ENCODE measurements at places on chromosomes 5 and 9. TPM values are rescaled to one million over a fixed set of nuclear protein-coding genes. Genes with fewer than 3 reads are reported as not detected.

Gene POU5F2
- 1.1 TPM for total RNA-seq

- no peak overlapping the region for H3K4me3 ChIP-seq
- peaks cover 62% of the 10 kb centered on the region for H3K36me3 ChIP-seq
- DNase-seq = no peak
- H3K27ac ChIP-seq = peak overlapping the region; percentile 94
- H3K27me3 ChIP-seq = no peaks in the 10 kb centered on the region
- peaks cover 44% of the 10 kb centered on the region for H3K4me1 ChIP-seq
Measured at GRCh38 chr5:179613460-179614071, 9.9 kb downstream of the HNRNPH1 start.

Gene PRDM9
- total RNA-seq = not detected

DNA sequence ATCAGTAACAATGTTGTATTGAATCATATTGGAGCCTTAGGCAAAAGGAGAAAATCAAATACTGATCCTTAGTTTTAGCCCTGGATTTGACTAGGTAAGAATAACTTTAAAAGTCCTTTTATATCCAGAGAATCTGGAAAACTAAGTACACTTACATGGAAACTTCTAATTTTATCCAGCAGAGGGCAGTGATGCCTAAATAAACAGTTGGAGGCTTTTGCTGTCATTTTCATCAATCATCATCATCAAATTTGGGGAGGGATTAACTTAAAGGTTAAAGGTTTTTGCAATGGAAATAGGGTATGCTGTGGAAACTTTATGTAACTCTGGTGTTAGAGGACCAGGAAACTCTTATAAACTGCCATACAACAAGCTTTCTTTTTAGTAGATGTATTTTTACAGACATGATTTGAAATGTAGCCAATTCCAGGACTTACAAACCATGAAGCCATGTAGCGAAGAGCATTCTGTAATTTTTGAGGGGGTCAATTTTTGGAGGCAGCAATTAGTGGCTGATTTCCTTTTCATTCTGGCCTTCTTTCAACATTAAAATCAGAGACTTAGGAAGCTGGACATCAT is 112.7 kb downstream of the OSTF1 start:
- H3K27ac ChIP-seq = no peak overlapping the region
- no peak overlapping the region for H3K4me3 ChIP-seq
- no peaks in the 10 kb centered on the region for H3K27me3 ChIP-seq
- H3K36me3 ChIP-seq = no peaks in the 10 kb centered on the region

Gene CCDC192
- 0.60 TPM for total RNA-seq

Gene LIX1
- total RNA-seq = 0.31 TPM

DNA sequence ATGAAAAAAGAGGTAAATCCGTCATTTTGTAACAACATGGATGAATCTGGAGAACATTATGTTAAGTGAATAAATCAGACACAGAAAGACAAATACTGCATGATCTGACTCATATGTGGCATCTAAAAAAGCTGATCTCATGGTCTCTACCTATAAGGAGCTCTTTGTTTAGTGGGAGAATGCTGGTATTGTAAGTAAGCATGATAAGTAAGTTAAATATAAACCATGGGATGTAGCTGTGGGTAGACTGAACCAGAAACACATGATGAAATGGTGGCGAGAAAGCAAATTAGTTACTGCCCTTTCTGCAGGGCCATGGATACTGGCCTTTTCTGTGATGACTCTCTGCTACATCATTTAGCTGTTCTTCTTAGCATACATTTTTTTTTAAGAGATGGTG is 66.4 kb upstream of the RUSC2 start:
- H3K27ac ChIP-seq = peak overlapping the region; percentile 91
- peak overlapping the region; percentile 31 for H3K4me3 ChIP-seq
- peaks cover 13% of the 10 kb centered on the region for H3K36me3 ChIP-seq
- H3K27me3 ChIP-seq = no peaks in the 10 kb centered on the region
- no peak for DNase-seq

DNA sequence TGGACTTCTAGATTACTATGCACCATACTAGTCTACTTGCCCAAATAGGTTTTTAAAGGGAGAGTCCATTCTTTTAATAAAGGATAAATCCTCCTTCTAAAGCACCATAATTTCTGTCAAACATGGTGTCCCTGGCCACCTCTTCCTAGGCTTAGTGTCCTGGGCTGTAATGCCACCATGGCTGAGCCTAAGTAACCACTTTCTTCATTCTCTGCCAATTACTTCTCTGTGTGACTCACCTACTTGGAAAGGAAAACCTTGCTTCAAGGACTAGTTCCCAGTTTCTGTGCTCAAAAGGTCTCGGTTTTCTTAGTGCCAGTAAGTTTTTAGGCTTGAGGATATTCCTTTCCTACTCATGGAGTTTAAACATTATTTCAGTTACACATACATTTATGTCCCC is 273.4 kb downstream of the DENND1A start:
- no peaks in the 10 kb centered on the region for H3K4me1 ChIP-seq
- H3K4me3 ChIP-seq = no peak overlapping the region
- no peak for DNase-seq
- H3K36me3 ChIP-seq = peaks cover 3% of the 10 kb centered on the region
- no peak overlapping the region for H3K27ac ChIP-seq
- peaks cover 80% of the 10 kb centered on the region for H3K27me3 ChIP-seq

Gene DMRT2
- total RNA-seq = 1.0 TPM

Gene BAAT
- total RNA-seq = 0.36 TPM

Gene WDR31
- 5.1 TPM for total RNA-seq

DNA sequence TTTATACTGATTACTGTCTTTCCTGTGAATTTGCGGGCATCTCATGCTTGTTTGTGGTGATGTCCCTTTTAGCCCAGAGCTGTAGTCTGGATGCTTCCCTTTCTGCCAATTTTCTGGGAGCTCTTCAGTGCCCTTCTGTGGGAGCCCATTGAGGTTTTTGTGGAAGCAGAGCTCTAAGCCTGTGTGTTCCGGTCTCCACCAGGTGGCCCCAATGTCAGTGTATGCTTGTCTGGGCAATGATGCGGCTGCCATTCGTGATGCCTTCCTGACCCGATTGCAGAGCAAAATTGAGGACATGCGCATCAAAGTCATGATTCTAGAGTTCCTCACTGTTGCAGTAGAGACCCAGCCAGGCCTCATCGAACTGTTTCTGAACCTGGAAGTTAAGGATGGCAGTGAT is 35.1 kb downstream of the SH3GLB2 start:
- H3K27me3 ChIP-seq = no peaks in the 10 kb centered on the region
- H3K4me3 ChIP-seq = no peak overlapping the region
- H3K27ac ChIP-seq = no peak overlapping the region

DNA sequence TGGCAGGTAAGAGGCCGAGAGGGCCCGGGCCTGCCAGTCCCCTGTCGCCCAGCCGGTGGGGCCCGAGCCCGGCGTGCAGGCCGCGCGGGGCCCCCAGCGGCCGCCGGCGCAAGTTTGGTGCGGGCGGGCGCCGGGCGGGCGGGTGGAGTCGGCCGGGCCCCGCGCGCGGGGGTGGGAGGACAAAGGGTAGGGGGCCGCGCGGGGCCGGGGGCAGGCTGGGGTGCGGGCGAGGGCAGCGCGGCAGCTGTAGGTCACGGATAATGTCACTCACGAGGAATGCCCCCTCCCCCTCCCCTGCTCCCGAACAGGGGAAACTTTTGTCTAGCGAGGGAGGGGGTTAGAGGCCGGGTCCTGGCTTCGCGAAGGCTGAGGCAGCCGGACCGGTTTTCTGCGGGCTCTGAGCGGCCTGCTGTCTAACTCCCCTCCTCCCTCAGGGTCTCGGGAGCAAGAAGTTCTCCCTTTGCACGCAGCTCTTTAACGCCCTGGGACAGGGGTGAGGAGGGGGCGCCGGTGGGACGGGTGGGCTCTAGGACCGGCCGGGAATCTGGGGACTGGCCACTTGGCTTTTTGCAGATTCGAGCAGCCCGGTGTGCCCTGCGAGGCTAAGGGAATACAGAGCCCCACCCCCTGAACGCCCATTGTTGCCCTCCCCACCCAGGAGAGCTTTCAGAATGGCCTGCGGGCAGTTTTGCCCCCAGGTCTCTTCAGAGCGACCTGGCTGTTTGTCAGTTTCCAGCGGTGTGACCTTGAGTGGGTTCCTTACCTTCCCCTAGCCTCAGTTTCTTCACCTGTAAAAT is 21.3 kb upstream of the NDST1 start:
- peaks cover 6% of the 10 kb centered on the region for H3K36me3 ChIP-seq
- peaks cover 55% of the 10 kb centered on the region for H3K4me1 ChIP-seq
- DNase-seq = peak; percentile 94
- peak overlapping the region; percentile 97 for H3K27ac ChIP-seq

DNA sequence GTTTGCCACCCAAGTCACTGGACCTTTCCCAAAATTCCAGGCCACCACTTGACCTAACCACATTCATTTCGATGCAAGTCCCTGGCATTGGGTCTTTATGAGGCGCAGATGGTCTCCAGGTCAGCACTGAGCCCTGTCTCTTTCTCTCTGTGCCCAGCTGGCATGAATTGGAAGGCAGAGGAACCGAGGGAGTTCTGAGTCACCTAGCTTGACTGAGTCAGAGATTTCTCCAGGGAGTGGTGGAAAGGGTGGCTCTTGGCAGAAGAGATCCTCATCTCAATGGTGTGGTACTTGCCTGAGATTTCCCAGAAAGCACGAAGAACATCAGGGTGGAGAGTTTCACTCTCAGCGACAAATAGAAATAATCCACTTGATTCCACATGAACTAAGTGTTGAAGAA is 43.8 kb downstream of the WDR36 start:
- no peak for DNase-seq
- H3K4me3 ChIP-seq = no peak overlapping the region
- no peaks in the 10 kb centered on the region for H3K27me3 ChIP-seq

GRCh38 chr5:14193496-14193895 is 50.4 kb downstream of the TRIO start:
- H3K27ac ChIP-seq = no peak overlapping the region
- no peak for DNase-seq
- peaks cover 31% of the 10 kb centered on the region for H3K4me1 ChIP-seq
- no peak overlapping the region for H3K4me3 ChIP-seq

- peaks cover 53% of the 10 kb centered on the region for H3K36me3 ChIP-seq
- no peak overlapping the region for H3K4me3 ChIP-seq
- no peaks in the 10 kb centered on the region for H3K27me3 ChIP-seq
- H3K4me1 ChIP-seq = peaks cover 50% of the 10 kb centered on the region
Measured at GRCh38 chr5:80153586-80154126, 102.2 kb downstream of the SERINC5 start.

DNA sequence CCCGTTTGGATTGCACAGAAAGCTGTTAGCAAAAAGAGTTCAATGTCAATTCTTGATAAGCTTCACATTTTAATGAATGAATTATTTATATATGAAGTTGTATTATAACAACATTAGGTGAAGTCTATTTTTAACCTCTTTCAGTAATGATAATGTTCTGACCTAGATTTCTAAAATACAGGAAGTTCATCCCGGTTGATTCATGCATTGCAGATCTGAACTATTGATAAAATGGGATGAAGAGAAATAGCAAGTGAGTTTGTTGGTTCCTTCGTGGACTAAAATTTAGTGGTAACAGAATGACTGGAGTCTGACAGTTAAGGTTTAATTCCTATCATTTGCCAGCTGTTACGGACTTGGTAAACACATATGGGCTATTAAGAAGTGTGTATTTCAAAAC is 180.5 kb downstream of the PCSK1 start:
- H3K27me3 ChIP-seq = no peaks in the 10 kb centered on the region
- peaks cover 2% of the 10 kb centered on the region for H3K36me3 ChIP-seq
- no peak overlapping the region for H3K4me3 ChIP-seq
- no peak for DNase-seq
- H3K27ac ChIP-seq = no peak overlapping the region
- peaks cover 23% of the 10 kb centered on the region for H3K4me1 ChIP-seq

GRCh38 chr5:80865551-80865950 is 94.6 kb upstream of the RASGRF2 start:
- no peak overlapping the region for H3K27ac ChIP-seq
- H3K36me3 ChIP-seq = peaks cover 5% of the 10 kb centered on the region
- H3K4me3 ChIP-seq = no peak overlapping the region
- no peaks in the 10 kb centered on the region for H3K27me3 ChIP-seq
- peaks cover 9% of the 10 kb centered on the region for H3K4me1 ChIP-seq

Data from progenitor cell of endocrine pancreas (in vitro differentiated cells).